Uterine smooth muscle cell (primary cell): ENCODE measurements at places on chromosomes 12 and 14. TPM values are rescaled to one million over a fixed set of nuclear protein-coding genes. Genes with fewer than 3 reads are reported as not detected.

The NID2 gene
- 84.8 and 133 TPM in 2 replicates for total RNA-seq

The P2RX7 gene
- 2.8 and 4.1 TPM in 2 replicates for total RNA-seq

The DDHD1 gene
- total RNA-seq = 23.6 and 33.2 TPM in 2 replicates

The FOXA1 gene
- total RNA-seq = not detected in 2 replicates

The HOXC10 gene
- total RNA-seq = not detected in 2 replicates

The SPTB gene
- under 0.01 TPM in 2 replicates for total RNA-seq

The OR6C65 gene
- not detected in 2 replicates for total RNA-seq

The LALBA gene
- not detected in 2 replicates for total RNA-seq

The ZDHHC22 gene
- total RNA-seq = not detected in 2 replicates

The KRT82 gene
- total RNA-seq = not detected in 2 replicates

The LIN7A gene
- total RNA-seq = 3.1 and 3.9 TPM in 2 replicates

The PIK3C2G gene
- not detected in 2 replicates for total RNA-seq

The LYZ gene
- not detected in 2 replicates for total RNA-seq

The SPRYD4 gene
- total RNA-seq = 1.5 and 1.7 TPM in 2 replicates

The MEG3 gene
- 81.9 and 191 TPM in 2 replicates for total RNA-seq

The EXOC3L4 gene
- 0.50 TPM in 1 of 2 replicates, not detected in the other for total RNA-seq

The PSMD9 gene
- total RNA-seq = 86.6 and 173 TPM in 2 replicates

The POTEG gene
- not detected in 2 replicates for total RNA-seq

The AICDA gene
- not detected in 2 replicates for total RNA-seq

The SCN8A gene
- 39.5 and 45.0 TPM in 2 replicates for total RNA-seq

The M6PR gene
- 127 and 151 TPM in 2 replicates for total RNA-seq

The GPRC5D gene
- not detected in 2 replicates for total RNA-seq

The TROAP gene
- 9.4 and 19.1 TPM in 2 replicates for total RNA-seq

The NOVA1 gene
- total RNA-seq = 4.1 and 5.2 TPM in 2 replicates

The HOXC12 gene
- total RNA-seq = not detected in 2 replicates

The REC8 gene
- total RNA-seq = 0.87 and 1.1 TPM in 2 replicates

The ZBTB1 gene
- 39.5 and 41.2 TPM in 2 replicates for total RNA-seq

The EML1 gene
- 60.3 and 73.4 TPM in 2 replicates for total RNA-seq

The FBXL14 gene
- total RNA-seq = 9.0 and 14.2 TPM in 2 replicates

The C12orf42 gene
- total RNA-seq = not detected in 2 replicates

The DCN gene
- 87.0 and 193 TPM in 2 replicates for total RNA-seq

The EIF2S3B gene
- total RNA-seq = 1.2 and 12.6 TPM in 2 replicates

The SMIM41 gene
- 0.11 and 0.37 TPM in 2 replicates for total RNA-seq

The EID3 gene
- total RNA-seq = 21.5 and 22.6 TPM in 2 replicates
